Type B pancreatic cell (in vitro differentiated cells): ENCODE measurements at places on chromosomes 11 and 22.

DNA sequence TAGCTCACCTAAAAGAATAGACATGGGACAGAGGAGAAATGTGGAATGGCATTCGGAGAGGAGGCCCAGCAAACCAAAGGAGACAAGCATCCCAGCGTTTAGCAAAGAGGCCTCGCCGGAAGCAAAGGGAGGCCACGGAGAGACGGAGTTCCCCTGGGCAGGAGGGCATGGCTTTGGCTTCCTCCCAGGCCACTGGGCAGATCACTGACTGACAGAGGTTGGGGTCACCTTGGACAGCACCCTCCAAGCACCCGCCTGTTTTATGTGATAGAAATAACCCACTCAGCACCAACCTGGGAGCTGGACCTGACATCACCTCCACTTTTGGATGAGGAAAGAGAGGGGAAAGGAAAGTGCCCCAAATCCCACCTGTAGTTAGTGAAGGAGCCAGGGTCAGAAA lies 434.1 kb downstream of the BRD1 start:
- peak; percentile 59 for DNase-seq

GRCh38 chr11:115188898-115189278 lies 315.3 kb downstream of the CADM1 start:
- DNase-seq = no peak

- DNase-seq = no peak
Observed at GRCh38 chr22:26835929-26836528, 178.6 kb downstream of the MIAT start.

DNA sequence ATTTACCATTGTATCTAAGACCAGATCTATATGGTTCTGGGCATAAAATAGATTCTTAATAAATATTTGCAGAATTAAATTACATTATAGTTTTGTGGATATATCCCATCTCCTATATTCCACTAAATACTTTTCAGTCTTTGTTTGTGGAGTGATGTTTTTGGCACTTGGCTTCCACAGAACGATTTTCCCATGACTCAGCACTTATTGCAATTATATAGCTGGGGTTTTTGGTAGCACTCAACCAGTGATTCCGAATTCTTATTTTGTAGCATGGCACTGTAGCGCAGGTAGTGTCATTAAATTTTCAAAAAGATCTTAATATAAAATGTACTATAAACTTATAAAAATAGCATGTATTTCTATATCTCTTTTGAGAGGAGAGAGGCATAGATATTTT lies 221.2 kb downstream of the TRPC6 start:
- DNase-seq = no peak

- no peak for DNase-seq
Observed at GRCh38 chr11:18669219-18669596, 29.4 kb upstream of the TMEM86A start.

DNA sequence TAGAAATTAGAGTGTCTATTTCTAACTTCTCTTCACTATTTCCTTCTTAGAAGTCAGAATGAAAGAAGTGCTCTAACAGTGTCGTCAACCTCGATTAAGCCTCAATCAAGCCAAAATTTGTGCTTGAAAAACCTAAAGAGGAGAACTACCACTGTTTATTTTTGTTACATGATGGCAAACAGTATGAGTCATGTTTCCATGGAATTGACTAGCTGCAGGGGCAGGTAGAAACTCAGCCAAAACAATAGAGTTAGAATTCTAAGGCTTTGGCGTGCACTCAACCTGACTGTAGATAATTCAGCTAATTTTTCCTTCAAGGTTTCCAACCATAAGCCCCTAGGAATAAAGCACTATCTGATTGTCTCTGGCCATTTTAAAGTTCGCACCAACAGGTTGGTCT lies 415.9 kb downstream of the ETS1 start:
- no peak for DNase-seq

- DNase-seq = no peak
Observed at GRCh38 chr11:72132646-72133045, 2.9 kb upstream of the FOLR3 start.

DNA sequence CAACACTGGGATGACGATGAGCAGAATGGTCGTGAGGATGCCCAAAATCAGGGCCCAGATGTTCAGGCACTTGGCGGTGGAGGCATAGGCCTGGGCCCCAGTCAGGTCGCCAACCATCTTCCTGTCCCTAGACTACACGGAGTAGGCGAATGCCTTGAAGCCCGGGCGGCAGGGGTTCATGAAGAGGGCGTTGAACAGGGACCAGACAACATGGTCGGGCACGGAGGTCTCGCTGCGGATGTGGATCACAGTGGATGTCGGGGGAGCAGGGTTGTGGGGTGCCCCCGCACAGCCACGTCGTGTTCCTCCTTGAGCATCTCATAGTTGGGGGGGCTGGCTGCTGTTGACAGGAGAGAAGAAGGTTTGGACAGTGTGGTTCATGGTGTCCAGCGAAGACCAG lies 9.5 kb downstream of the MYEOV start:
- DNase-seq = no peak

DNA sequence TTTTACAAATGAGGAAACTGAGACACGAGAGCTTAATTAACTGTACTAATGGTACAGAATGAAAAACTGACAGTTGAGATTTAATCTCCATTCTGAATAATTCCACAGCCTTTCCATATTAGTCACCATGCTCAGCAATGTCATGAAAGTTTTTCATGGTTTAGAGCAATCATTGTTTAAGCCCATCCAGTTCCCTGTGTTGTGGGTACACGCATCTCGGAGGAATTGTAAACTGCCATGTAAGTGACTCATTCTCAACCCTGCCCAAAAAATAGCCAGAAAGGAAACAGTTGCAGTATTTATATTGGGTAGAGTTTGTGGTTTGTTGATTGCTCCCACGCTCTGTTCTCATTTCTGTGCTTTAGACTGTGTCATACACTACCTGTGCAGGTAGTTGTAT lies 1790.8 kb downstream of the LRRC4C start:
- DNase-seq = no peak

GRCh38 chr11:70364745-70365543 lies 33.4 kb upstream of the CTTN start:
- DNase-seq = no peak

GRCh38 chr11:132278801-132279574 lies 908.6 kb downstream of the NTM start:
- DNase-seq = no peak

- DNase-seq = no peak
Observed at GRCh38 chr22:42367980-42368378, 64.2 kb downstream of the NFAM1 start.

DNA sequence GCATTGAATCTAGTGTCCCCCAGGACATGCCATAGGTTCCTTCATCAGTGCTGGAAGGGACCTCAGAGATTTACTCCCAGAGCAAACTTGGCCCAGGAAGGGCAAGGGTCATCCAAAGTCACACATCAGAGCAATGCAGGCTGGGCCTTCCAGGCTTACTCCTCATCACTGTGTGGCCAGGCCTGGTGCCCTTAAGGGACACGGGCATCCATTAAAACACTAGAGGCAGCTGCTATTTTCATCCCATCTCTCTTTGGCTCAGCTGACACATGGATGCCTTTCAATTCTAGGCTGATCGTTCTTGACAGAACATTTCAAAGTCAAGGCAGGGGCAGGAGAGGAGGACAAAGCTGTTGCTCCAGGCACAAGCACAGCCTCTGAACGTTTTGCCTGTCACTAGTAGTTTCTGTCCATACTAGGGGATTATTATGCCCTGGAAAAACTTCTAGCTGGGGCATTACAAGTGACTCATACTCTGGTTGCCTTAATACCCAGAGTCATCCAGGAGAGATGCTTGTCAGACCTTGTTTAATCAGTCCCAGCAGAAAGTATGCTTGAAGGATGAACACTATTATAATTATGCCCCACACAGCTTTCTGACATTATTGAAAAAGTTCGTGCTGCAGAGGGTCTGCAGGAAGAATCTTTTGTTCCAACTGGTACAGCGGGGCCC lies 240.3 kb downstream of the TENM4 start:
- no peak for DNase-seq

DNA sequence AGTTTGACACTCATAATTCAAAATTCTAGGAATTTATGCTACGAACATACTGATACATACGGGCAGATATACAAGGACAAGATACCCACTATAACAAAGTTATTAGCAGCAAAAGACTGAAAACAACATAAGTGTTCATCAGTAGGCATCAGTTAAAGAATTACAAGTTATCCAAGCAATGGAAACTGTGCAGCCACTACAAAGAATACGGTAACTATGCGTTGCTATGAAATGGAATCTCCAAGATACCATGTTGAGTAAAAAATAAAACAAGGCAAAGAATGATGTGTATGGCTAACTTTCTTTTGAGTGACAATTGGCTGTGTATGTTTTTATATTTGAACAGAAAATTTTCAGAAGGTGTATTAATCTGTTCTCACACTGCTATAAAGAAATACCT lies 151.7 kb downstream of the ADAMTS15 start:
- DNase-seq = no peak

DNA sequence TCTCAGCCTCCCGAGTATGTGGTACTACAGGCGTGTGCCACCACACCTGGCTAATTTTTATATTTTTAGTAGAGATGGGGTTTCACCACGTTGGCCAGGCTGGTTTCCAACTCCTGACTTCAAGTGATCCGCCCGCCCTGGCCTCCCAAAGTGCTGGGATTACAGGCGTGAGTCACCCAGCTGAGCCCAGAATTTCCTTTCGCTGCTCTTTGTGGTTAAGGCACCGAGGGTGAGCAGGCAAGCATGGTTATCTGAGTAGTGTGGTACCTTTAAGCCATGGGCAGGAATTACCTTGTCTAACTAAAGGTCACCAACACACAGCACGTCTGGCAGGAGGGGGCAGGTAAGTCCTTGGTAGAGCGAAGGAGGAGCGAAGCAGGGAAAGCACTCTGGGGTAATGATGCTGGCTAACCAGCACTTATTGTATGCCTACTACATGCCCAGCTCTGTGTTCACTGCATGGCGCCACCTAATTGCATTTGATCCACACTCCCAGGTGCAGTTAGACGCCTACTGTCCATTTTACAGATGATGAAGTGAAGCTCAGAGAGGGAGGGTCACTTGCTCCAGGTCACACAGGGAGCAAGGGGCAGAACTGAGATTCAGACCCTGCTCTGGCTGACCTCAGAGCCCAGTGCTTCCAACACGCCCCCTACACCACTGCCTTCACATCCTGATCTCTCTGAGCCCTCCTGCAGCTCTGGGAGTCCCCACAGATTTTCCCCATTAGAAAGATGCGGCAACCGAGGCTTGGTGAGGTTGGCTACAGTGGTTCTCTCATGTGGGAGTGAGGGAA lies 45.7 kb downstream of the TRIOBP start:
- no peak for DNase-seq

- no peak for DNase-seq
Observed at GRCh38 chr11:103494491-103494890, 385.3 kb downstream of the DYNC2H1 start.

DNA sequence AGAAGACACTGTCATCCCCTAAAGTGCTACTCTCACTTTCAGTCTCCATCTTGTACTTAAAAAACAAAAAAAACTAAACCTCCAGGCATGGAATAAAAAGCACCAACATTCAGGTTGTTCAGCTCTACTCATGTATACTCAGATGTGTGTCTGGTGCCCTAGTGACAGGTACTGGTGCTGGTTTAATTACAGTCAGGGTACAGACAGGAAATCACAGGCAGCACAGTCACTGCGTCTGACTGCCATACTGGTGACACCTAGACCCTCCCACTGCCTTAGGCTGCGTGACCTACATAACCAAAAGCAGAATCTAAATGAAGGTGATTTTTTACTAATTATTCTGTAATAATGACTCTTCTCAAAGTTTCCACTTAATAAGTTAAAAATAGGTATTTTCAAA lies at the start of gene ARHGAP32:
Gene ARHGAP32, minus strand, starts transcription at position 176 of the 400 bp plus-strand sequence. Its CDS starts 127 bp downstream, at position 49.
- DNase-seq = no peak

DNA sequence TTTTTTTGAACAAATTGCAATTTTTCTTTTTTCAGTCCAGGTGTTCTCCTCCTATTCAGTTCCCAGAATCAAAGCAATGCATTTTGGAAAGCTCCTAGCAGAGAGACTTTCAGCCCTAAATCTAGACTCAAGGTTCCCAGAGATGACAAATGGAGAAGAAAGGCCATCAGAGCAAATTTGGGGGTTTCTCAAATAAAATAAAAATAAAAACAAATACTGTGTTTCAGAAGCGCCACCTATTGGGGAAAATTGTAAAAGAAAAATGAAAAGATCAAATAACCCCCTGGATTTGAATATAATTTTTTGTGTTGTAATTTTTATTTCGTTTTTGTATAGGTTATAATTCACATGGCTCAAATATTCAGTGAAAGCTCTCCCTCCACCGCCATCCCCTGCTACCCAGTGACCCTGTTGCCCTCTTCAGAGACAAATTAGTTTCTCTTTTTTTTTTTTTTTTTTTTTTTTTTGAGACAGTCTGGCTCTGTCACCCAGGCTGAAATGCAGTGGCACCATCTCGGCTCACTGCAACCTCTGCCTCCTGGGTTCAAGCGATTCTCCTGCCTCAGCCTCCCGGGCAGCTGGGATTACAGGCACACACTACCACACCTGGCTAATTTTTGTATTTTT lies 6.2 kb upstream of the UBE4A start:
- DNase-seq = no peak

DNA sequence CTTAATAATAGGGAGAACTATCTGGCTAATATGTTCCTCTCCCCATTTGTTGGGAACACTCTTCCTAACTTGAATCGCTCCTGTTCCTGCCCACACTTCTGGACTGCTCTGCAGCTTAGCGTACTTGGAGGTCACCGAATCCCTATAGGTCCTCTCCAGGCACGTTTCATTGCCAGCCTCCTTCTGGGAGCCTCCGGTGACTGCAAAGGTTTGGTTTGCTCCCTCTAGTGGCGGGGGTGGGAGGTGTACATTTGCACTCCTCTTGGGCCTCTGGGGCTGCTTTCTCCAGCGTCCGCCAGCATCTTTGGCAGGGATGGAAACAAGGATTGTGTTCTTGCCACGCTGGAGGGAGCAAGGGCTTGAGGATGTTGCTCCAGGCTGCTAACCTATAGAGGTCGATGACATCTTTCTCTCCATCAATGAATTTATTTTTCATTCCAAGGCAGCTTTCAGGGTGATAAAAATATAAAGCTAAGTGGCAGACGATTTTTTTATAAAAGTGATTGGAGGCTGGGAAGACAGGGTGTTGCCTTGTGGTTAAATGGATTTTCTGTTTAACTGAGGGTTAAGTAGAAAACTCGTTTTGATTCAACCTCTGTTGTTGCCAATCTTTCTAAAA lies 48.7 kb downstream of the TSPAN18 start:
- no peak for DNase-seq

- DNase-seq = no peak
Observed at GRCh38 chr22:46482056-46482675, 55.3 kb downstream of the CELSR1 start.

GRCh38 chr22:19942157-19943081 lies 801 bp upstream of the TXNRD2 start:
- DNase-seq = no peak

GRCh38 chr11:113885897-113886296 lies 10.5 kb upstream of the USP28 start:
- DNase-seq = no peak
